ENCODE measurements at places on chromosomes 1 and 21.
A peak's percentile ranks its signal among the peaks of the same experiment; 100 is the strongest.

DNA sequence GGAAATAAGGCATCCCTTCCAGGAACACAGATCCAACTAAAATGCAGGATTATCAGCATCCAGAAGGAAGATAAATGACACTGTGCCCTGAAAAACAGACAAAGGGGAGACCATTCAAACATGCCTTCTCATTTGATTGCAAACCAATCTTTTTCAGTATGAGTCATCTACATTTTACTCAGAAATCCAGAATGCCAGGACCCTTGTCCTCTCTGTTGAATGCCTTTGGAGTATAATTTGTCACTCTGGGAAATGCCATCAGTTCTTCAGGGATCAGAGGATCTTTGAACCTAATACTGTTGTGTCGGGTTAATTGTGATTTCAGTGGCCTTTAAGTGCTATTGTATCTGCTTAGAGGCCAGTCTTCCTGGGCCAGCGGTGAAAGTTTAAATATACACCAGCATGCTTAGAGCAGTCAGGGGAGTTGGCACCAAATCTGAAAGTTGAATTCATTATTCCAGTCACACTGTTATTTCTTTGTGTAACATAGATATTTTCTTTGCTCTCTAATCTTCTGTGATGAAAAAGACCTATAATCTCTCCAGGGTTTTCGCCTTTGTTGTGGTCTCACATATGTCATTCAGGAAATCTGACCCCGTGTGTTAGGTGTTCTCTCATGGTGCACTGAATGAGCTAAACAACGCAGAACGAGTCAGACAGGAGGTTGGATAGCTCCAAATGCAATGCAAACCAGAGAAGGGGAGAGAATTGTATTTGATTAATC lies 364.8 kb upstream of the SGIP1 start:
- no peak for DNase-seq

- DNase-seq: no peak
Observed at GRCh38 chr1:159700312-159700711, 14.1 kb downstream of the CRP start.

GRCh38 chr1:98426092-98426491 lies 235.4 kb upstream of the SNX7 start:
- no peak for DNase-seq

GRCh38 chr1:170704256-170704655 lies 40.3 kb downstream of the PRRX1 start:
- DNase-seq: no peak

GRCh38 chr21:38942748-38943211 lies 137.1 kb downstream of the ETS2 start:
- DNase-seq: peak; percentile 90
